ENCODE measurements at places on chromosomes 3 and 15.

GRCh38 chr3:72582211-72582878 is 265.9 kb downstream of the SHQ1 start:
- peak; percentile 73 for DNase-seq

DNA sequence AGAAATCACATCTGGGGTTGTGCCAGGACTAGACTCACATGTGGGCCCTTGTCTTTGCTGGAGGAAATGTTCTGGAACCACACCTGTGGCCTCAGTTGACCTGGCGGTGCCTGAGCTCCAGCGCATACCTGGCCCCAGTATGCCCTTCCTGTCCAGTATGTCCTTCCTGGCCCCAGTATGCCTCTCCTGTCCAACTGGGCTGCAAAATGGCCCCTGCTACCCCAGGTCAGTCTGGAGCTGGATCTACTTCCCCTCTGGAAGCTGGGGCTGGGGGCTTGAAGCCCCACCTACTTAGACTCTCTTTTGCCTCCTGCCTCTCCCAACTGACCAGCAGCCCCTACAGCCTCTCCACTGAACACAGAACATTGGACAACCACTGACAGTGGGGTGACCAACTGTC is 15.3 kb downstream of the RASGRF1 start:
- DNase-seq: no peak

- DNase-seq: no peak
These were observed 59.0 kb downstream of the APBA2 start for GRCh38 chr15:28944696-28945300.

- DNase-seq: no peak
These were observed 27.4 kb downstream of the SLC7A14 start for GRCh38 chr3:170558427-170558826.

DNA sequence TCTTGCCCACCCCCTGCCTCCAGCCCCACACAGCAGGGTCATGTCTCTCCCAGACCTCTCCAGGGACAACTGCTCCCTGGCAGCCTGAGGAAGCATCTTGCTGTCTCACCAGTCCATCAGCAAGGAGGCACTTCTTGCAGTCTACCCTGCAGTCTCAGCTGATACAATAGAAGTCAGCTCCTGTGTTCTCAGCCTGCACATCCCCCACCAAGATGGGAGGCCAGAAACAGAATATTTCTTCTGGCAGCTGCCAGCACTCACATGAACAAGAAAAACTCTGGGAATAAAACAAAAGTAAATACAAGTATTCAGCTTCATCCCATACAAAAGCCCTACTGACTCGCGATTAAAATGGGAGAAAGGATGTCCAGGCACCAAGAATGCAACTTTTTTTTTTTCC is 457.4 kb upstream of the PROK2 start:
- DNase-seq: no peak

- DNase-seq: peak; percentile 35
These were observed 44.4 kb upstream of the FAN1 start for GRCh38 chr15:30859091-30859874.

DNA sequence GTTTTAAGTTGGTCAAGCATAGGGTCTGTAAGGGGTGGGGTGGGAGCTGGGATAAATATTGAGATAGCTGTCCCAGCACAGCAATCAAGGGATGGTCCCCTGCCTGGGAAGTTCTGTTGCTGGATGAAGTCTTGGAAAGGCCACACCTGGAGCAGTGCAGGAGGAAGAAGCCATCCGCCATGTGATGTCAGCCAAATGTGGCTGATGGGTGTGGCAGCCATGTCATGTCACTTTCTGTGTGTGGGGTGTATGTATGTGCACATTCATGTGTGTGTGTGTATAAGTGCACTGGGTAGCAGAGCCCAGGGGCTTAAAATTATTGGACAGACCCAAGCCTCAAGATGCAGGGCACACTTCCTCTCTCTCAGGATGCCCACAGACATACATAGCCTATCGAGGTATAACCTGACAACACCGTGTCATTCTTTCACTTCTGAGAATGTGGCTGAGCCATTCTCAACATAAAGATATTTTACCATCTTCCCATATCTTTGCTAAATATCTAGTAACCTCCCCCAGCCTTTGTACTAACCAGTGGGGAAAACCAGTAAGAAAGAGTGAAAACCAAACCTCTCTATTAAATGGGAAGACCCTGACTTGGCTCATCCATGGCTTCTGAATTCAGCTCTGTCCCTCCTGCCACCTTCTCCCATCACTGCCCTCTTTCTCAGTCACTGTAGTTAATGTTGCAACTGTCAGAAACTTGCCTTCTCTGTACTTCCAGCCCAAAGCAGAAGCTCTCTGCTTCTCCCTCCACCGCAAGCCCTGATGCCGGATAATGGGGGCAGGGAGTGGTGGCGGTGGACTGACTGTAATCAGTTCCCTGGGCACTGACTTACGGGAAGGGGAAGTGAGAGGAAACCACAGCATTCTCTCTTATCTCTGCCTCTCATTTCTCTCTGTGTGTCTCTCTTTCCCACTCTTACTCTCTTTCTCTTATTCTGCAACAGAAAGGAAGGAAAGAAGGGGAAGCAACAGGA is 11.2 kb downstream of the TNFSF10 start:
- DNase-seq: peak; percentile 21

- no peak for DNase-seq
These were observed 89.1 kb downstream of the BCHE start for GRCh38 chr3:165748094-165748493.

DNA sequence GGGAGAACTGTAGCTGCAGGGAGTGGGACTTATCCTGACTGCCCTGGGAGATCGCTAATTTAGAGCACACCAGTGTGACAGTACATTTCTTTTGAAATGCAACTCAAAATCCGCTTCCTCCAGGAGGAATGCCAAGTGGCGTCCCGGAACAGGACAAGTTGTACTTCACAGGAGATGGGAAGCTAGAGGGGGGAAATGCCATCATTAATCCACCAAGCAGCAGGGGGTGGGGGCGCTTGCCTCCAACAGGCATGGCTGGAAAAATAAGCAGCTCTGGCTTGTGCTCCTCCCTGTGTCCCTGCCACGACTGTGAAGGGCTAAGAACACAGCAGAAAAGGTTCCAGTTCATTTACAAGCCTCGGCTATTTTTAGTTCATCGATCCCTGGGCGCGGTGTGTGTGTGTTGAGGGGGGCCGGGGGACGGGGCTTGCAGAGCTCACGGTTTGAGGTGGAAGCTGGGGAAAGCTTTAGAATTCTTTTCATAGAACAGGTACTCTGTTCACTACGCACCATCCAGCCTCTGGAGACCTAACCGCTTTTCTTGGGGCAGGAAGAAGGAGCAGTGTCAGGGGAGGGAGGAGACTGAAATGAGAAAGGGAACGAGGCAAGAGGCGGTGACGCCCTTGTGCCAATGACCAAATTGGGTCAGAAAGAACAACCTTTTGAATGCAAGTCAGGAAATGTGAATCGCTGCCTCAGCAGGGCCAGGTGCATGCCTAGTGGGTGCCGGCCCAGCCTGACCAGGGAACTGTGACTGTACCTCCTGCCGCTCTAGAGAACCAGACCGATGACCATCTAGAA is 51.8 kb upstream of the DGKG start:
- DNase-seq: no peak

GRCh38 chr3:10757021-10757820 is 58.8 kb upstream of the SLC6A11 start:
- DNase-seq: no peak

DNA sequence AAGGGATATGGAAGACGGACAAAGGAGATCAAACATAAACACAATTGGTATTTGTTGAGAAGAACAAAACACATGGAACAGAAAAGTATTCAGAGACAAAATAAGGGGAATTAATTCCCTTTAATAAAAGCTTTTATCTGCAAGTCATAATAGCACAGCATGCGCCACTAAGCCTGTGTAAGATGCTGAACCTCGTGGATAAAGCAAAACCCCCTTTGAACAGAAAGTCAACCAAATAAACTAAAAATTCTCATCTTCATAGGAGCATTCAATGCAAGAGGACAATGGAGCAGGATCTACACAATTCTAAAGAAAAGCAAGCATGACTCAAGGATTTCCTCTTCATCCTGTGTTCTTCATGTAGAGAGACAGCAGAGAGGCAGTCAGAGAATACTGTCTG is 274.3 kb upstream of the GOLGA6L4 start:
- DNase-seq: no peak

GRCh38 chr15:77228828-77229227 is 157.9 kb upstream of the TSPAN3 start:
- DNase-seq: no peak

DNA sequence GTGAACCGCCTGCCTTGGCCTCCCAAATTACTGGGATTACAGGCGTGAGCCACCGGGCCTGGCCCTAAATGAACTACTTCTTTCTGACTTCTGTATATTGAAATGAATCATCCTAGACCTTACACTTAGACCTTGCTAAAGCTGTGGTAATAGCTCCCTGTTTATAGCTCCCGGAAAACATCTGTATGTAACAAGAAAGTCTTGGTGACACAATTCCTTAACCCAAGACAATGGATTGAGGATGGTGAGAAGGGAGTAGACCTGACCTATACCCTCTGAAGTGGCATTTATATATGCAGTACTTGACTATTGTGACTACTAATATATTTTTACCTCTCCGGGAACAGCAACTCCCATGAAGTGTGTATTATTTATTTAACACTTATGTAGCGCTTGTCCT is 48.0 kb upstream of the TBL1XR1 start:
- DNase-seq: no peak

DNA sequence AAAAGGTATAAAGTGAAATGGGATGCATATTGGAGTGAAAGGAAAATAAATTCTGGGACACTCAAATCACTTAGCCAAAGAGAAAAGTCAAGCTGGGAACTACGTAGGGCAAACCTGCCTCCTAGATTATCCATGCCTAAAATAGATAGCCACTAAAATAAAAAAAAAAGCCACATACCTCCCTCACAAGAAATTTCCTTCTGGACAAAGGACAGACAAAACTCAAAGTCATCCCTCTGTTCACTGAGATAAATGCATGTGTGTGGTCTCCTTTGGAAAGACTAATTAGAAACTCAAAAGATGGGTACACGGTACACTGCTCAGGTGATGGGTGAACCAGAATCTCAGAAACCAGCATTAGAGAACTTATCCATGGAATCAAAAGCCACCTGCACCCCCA is 65.2 kb upstream of the MME start:
- DNase-seq: no peak

DNA sequence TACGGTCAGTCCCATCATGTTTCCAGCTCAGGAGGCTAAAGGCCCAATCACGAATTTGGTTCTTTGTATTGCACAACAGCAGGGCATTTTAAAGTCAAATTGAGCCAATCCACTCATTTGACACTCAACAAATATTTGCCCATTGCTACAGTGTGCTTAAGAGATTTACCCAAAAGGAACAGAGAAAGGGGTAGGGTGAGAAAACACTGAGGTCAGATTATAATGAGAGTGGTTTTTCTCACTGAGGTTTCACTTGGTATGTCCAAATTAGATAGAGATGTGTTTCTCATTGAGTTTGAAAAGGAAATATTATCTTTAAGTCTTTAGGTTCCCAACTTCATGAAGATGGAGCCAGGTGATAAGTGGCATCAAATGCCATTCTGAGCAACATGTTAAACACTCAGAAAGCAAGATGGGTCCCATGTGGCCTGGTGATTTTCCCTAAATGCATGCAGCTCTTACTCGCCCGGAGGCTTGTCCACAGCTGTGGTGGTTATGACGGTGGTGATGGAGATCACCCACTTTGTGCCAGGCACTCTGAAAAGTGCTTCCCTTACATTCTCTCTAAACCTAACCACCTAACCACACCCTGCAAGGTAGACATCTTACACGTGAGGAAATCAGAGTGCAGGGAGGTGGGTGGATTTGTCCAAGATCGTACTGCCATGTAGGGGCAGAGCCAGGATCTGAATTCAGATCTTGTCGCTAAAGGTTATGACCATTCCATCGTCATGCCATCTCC is 31.2 kb upstream of the USP3 start:
- peak; percentile 45 for DNase-seq

DNA sequence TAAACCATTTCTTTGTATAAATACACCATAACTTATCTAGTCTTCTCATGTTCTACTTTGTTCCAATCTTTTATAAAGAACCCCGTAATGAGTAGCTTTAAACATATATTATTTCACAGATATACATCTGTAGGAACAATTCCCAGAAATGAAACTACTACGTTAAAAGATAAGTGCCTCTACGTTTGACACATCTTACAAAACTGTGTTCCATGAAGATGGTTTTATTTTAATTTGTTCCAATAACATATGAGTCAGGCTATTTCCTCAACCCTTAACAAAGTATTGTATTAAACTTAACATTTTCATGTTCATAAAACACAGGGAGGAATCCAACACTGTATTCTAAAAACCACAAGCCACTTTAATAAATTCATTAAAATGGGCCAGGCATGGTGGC is 52.9 kb downstream of the TRPM7 start:
- no peak for DNase-seq

DNA sequence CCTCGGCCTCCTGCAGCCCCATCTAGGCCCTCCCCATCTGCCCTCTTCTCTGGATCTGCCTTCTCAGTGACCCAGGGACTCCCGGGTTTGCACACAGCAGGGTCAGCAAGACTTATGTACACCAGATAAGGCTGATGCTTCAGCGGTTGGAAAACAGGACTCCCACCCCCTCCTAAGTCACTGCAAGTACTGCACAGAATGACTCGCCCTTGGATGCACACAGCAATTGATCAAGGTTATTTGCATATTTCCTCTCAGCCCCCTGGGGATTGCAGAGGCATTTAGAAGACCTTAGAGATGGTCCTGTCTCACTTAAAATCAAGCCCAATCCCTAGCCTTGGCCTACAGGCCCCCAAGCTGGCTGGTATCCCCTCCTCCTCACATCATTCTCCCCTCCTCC is 8.9 kb downstream of the ACAN start:
- no peak for DNase-seq

DNA sequence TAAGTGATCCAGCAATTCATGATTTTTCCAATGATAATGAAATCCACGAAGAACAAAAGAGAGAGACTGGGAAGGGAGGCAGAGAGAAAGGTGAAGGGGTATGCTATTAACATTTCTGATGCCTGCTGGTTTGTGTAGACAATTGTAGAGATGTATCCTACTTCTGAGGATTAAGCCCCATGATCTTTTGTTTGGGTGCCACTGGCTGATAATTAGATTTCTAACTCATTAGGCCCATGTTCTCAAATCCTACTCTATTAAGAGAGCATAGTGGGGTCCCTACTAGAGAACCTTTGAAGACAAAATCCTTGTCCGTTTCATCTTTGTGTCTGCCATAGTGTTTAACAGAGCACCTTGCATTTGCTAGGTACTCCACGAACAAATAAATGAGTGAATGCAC is 2.7 kb upstream of the GNB4 start:
- DNase-seq: no peak
